ENCODE measurements at places on chromosomes 1 and 21. TPM values are rescaled to one million over a fixed set of nuclear protein-coding genes. Genes with fewer than 3 reads are reported as not detected.

Gene SPATA45
- not detected for total RNA-seq

Gene PRAMEF4
- total RNA-seq = not detected

Gene BARHL2
- not detected for total RNA-seq

Gene RNF186
- total RNA-seq = not detected

Gene CDA
- 6.4 TPM for total RNA-seq

Gene C1orf167
- total RNA-seq = 1.1 TPM

Gene MYBPH
- 0.22 TPM for total RNA-seq

Gene FUCA1
- 40.6 TPM for total RNA-seq
